ENCODE measurements at places on chromosomes 5 and 9.
A peak's percentile ranks its signal among the peaks of the same experiment; 100 is the strongest.

GRCh38 chr9:85715587-85715986 is 26.2 kb downstream of the AGTPBP1 start:
- DNase-seq, result no peak

DNA sequence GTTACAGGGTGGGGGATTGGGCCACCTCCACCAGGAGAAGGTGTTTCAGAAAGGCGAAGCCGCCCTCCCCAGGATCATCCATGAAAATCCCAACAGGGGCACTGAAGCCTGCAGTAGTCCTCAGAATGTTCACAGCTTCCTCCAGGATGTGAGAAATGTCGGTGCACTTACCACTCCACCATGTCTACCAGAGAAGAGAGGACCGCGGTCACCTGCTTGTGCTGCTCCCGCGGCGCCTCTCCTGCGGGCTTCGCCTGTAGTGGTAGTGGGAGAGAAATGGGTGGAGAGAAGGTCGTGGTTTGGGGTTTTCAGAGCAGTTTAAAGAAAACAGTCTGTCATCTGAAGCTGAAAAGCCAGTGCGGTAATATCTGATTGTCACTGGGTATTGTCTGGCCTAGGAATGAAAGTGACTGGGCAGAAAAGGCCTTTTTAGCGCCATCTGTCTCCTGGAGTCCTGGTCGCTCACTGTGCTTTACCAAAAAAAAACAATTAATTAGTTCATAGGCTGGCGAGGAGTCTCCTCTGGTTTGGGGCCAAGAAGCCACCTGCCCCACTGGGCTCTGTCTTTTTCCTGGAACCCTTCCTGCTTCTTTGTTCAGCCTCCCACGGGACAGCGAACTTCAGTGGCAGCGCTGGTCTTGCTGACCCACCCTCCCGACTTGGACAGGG is 23.0 kb upstream of the PPP1R26 start:
- no peak for DNase-seq

DNA sequence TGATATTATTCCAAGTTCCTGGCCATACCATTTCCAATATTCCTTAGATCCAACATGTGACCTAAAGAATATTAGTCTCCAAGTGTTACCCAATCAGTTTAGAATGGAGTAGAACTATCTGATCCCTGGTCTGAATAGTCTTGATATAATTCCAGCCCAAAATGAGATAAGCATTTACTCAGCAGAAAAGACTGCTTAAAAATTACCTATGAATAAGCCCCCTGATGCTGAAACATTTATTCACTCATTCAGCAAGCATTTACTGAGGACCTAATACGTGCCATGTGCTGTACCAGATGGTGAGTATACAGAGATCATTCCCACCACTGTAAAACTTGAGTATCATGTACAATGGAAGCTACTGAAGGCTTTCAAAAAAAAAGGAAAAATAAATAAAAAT is 157.0 kb downstream of the FAM114A2 start:
- DNase-seq, result no peak

DNA sequence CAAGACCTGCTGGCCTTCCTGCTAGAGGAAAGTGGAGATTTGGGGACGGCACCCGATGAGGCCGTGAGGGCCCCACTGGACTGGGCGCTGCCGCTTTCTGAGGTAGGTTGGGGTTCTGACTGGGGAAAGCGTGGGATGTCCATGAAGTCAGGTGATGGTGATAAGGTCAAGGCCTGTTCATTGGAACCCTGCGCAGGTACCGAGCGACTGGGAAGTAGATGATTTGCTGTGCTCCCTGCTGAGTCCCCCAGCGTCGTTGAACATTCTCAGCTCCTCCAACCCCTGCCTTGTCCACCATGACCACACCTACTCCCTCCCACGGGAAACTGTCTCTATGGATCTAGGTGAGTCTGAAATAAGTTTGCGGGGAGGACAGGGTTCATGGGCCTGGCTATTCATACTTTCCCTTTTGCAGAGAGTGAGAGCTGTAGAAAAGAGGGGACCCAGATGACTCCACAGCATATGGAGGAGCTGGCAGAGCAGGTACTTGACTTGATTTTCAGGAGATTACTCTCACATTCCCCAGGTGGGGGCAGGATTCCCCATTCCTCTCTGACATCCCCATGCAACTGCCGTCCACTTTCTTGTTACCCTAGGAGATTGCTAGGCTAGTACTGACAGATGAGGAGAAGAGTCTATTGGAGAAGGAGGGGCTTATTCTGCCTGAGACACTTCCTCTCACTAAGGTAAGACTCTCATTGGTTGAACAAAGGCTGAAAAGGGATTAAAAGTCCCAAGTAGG is 505 bp downstream of the CREB3 start:
- no peak for DNase-seq

GRCh38 chr5:176161431-176161830 is 76.8 kb upstream of the SIMC1 start:
- DNase-seq, result no peak

DNA sequence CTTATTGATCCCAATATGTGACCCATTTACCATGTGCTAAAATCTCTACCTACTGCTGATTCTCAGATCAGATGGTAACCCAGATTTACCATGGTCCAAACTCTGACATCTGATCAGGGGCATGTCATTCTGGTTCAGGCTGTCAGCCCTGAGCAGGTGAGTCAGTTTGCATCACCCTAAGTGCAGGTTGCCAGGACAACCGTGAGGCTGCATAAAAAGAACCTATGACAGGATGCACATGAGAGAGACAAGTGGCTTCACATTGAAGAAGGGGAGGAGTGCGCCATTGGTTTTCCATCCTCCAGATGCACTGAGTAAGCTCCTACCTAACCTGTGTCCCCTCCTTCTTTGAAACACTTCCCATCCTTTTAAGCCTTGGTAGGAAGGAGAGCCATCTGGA is 801 bp upstream of the PRSS3 start:
- DNase-seq, result no peak

GRCh38 chr9:77808751-77809081 is 160.6 kb upstream of the GNA14 start:
- DNase-seq, result no peak

- DNase-seq, result no peak
These were observed 6.5 kb downstream of the SLC35A4 start for GRCh38 chr5:140571105-140571504.

DNA sequence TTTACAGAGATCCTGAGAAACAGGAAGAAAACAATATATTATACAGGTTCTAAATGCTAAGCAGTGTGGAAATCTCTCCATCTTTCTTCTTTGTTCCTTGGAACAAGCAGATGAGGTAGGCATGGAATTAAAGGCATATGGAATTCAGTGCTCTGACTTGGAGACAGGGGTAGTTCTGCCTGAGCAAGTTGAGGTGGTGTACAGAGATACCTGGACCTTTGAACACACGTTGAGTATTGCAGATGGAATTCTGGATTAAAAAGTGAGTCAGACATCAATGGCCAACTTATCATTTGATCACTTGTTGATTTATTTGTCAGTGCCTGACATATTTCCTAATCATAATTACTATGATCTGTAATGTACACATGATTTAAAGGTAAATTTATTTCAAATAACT is 293.9 kb upstream of the IRX4 start:
- DNase-seq, result no peak

- no peak for DNase-seq
These were observed 213.4 kb upstream of the ADAMTSL1 start for GRCh38 chr9:18260521-18260920.

DNA sequence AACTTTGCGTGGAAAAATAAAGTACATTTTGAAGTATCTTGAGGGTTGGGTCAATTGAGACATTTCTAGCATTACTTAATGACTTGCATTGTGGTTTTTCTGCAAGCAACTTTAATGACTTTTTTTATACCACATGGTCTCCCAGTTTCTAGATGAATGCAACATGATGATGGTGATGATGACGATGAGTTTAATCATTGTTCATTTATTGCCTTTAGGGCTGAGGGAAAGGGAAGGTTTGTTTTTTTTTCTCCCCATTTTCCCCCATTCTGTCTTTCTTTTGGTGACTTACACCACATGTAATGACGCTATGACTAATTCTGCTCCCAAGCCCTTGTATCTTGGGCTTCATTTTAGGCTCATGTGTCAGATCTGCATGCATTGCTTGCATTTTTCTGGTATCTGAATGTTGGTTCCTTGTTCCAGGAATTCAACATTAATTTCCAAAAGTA is 57.7 kb upstream of the NXNL2 start:
- DNase-seq, result peak; percentile 100

- DNase-seq, result no peak
These were observed 399 bp upstream of the FBN2 start for GRCh38 chr5:128538250-128539037.

DNA sequence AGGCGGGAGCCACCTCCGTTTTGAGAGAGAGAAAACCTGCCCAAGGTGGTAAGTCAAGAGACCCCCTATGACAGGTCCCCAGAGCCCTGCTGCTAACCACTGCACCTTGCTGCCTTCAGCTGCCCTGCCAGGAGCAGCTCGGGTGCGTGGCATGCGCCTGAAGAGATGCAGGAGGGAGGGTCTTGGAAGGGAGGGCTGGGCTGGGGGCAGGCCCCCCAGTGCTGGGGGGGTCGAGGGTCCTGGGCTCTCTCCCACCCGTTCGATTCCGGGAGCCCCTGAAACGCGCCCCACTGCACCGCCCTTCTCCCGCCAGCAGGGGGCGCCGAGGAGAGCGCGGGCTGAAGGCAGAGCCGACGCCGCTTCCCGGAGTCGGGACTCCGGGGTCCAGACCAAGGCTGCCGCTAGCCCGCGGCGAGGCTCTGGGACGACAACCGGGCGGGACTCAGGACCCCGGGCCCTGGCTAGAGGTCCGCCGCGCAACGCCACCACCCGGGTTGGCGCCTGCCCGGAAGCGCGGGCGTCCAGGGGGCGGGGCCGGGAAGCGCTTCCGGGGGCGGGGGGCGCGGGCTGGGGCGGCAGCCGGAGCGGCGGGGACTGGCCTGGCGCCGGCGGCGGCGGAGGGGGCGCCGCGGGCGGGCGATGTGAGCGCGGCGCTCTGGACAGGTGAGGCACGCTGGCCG is at the start of gene ZBTB34:
Gene ZBTB34 (plus strand): TSS at position 563 of the 680 bp plus-strand sequence. CDS start 18,761 bp downstream, outside the sequence.
- no peak for DNase-seq

DNA sequence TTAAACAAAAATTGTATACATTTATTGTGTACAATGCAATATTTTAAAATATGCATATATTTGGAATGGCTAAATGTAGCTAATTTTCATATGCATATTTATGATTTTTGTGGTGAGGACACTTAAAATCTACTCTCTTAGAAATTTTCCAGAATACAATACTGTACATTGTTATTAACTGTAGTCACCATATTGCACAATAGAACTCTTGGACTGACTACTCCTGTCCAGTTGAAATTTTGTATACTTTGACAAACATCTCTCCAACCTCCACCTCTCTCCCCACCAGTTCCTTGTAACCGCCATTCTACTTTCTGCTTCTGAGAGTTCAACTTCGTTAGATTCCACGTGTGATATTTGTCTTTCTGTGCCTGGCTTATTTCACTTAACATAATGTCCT is 49.2 kb upstream of the TAF11L2 start:
- no peak for DNase-seq
